Fibroblast of skin of back (primary cell): ENCODE measurements at places on chromosomes 16 and 17.
A peak's percentile ranks its signal among the peaks of the same experiment; 100 is the strongest.

DNA sequence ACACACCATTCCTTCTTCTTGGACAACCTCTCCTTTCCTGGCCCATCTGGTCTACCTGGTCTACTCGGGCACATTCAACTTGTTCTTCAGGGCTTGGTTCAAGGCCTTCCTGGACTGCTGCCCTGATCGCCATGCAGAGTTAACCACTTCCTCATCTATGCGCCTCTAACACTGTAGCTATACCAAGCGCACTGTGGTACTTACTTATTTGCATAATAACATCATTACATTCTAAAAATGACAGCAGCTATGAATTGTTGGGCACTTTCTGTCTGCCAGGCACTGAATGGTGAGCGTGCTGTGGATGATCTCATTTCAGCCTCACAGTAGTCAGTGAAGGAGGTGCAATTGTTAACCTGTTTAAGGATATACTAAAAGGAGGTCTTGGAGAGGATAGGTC, 66.9 kb upstream of the SDK2 start:
- no peak for DNase-seq

DNA sequence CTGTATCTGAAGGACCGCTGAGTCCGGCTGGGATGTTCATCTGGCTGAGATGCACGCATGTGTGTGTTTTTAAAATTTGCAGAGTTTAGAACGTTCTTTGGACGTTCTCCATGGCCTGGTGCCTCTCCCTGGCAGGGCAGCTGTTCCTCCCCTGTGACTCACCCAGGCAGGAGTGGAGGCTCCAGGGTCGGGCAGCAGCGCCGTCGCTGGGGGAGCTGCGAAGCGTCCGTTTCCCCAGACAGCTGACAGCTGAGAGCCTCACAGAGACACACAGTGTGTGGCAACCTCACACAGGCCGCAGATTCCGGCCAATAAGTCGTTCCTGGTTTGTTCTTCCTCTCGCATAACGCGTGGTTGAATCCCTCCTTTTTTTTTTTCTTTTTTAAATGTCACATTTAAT, 80.6 kb downstream of the OR1D5 start:
- peak; percentile 59 for DNase-seq

GRCh38 chr17:67689534-67690177, 28.1 kb upstream of the NOL11 start:
- DNase-seq, result peak; percentile 59

- no peak for DNase-seq
Observed at GRCh38 chr17:8949061-8949661, 16.3 kb downstream of the PIK3R5 start.

- no peak for DNase-seq
Observed at GRCh38 chr17:44910231-44911106, 4.8 kb downstream of the GFAP start.

- DNase-seq, result no peak
Observed at GRCh38 chr17:57326336-57326735, 70.0 kb downstream of the MSI2 start.

- peak; percentile 81 for DNase-seq
Observed at GRCh38 chr16:9055661-9056060, 35.8 kb upstream of the HAPSTR1 start.

- DNase-seq, result no peak
Observed at GRCh38 chr17:66981983-66982508, 17.5 kb downstream of the CACNG4 start.

GRCh38 chr16:57060323-57061083, 31.9 kb upstream of the CPNE2 start:
- peak; percentile 12 for DNase-seq

DNA sequence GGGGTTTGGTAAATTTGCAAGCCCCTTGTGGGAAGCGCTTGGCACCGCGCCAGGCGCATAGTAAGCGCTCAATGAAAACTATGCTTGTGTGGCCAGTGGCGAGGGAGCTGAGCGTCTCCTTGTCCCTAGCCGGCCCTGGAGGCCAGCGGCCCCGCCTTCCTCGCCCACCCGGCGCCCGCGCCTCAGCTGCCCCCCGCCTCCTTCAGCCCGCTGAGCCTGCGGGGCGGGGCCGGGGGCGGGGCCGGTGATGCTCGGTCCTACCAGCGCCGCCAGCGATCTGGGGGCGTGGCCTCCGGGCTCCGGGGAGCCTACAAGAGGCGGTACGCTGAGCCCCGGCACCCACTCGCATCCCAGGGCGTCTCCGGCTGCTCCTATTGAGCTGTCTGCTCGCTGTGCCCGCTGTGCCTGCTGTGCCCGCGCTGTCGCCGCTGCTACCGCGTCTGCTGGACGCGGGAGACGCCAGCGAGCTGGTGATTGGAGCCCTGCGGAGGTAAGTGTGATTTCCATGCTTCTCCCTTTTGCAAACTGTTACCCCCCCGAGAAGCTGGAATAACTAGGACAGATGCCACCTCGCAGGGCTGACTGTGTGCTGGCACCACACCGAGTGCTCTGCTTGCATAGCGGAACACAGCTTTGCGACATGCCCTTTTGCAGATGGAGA, at the start of gene CRISPLD2:
Gene CRISPLD2 (plus strand): TSS at position 342 of the 661 bp plus-strand sequence. CDS start 18,511 bp downstream, outside the sequence.
- DNase-seq, result peak; percentile 89

- DNase-seq, result no peak
Observed at GRCh38 chr16:65793781-65794180, 572.7 kb upstream of the CDH5 start.

DNA sequence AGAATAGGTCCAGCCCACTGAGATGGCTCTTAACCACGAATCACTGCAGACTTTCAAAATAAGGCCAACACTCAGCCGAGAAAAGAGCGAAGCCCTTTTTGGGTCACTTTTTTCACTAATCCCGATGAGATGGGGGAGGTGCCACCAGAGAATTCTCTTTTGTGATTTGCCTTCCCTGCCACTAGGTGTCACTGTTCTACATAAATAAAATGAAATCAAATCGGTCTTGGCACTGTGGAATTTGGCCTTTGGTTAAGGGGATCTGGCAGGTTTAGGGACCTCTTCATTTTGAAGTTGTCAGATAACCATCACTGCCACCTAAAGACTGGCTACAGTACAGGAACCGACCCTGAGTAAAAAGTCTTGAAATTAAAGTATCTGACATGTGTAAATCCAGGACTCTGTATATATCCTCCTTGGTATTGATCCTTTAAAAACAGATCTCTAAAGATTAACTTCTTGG, 147.0 kb downstream of the HS3ST4 start:
- peak; percentile 50 for DNase-seq

- DNase-seq, result peak; percentile 79
Observed at GRCh38 chr17:2064980-2065785, 10.3 kb downstream of the HIC1 start.

DNA sequence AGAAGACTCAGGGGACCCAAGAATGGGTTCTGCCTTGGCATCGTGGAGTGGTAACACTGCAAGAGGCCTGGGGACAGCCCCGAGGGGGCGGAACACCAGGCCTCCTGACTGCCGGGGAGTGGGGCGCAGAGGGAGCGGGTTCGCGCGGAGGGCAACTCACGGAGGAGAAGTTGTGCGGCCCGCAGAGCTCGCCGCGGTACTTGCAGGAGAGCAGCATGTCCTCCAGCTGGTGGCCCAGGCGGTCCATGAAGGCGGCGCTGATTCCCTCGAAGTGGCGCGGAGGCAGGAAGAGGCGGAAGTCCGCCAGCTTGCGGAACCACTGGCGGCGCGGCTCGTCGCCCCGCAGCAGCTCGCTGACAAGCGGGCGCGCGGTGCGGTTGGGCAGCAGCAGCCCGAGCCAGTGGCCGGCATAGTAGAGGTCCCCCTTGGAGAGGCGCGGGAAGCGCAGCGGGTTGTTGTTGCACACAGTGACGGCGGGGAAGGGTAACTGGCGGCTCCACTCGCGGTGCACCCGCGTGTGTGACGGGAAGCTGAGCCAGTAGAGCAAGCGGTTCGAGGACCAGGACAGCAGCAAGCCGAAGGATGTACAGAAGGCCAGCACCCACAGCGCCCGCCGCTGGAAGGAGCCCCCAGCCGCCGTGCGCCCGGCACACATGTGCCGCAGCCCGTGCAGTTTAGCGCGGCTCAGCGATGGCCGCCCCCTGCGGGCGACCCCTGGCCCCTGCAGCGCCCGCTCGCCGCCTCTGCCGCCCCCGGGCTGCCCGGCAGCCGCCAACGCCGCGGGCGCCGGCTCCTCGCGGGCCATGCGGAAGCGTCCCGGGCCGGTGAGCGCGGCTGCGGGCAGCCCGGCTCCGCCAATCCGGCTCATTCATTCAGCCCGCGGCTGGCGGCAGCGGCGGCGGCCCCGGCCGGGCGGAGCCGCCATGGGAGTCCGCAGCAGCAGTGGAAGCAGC, 1.6 kb downstream of the ASIC2 start:
- DNase-seq, result peak; percentile 15

DNA sequence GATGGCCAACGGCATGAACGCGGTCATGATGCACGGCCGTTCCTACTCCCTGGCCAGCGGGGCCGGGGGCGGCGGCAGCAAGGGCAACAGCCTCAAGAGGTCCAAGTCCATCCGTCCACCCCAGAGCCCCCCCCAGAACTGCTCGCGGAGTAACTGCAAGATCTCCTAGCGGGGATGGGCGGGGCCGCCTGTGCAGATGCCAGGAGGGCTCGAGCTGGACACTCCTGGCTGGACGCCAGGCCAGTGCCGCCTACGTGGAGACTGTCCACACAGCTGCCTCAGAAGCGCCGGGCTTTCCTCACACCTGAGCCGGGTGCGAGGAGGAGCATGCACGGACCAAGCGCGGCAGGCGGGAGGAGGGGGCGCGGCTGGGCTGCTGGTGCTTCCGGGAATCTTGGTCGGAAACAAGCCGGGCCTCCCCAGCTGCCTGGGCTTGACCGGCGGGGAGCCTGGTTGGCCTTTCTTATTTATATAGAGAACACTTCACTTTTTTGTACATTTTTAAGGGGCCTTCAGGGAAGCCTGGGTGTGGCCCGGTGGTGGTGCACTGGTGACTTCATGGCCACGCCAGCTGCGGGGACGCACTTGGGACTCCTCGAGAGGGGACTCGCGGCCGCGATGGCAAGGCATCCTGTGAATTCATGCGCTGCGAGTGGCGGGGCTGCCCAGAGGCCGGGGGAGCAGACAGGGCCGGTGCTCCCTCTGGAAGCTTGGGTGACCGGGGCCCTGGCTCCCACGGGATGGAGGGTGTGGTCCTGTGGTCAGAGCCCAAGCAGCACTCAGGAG, 3.1 kb upstream of the WFIKKN1 start:
- no peak for DNase-seq

- DNase-seq, result peak; percentile 98
Observed at GRCh38 chr17:42518046-42518754, 17.8 kb upstream of the NAGLU start.

- DNase-seq, result no peak
Observed at GRCh38 chr16:67882374-67883145, 2.1 kb upstream of the NRN1L start.

GRCh38 chr17:48834973-48835372, 4.1 kb downstream of the CALCOCO2 start:
- DNase-seq, result no peak

GRCh38 chr16:76207270-76207669, 69.9 kb upstream of the CNTNAP4 start:
- DNase-seq, result no peak

DNA sequence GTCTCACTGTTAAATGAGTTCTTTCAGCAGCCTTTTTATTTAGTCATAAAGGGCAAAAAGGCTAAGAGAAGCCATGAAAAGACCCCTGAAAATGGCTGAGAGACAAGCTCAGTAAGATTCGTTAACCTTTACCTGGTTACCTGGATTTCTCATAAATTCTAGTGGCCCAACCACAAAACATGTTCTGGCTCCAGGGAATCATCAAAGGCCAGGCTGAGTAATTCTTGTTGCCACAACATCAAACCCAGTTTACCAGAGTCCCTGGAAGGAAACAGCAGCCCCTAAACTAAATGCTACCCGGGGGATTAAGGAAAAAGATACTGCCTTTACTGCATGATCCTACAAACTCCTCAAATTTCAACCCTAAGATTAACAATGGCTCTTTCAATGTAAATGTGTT, 15.8 kb downstream of the CYTH1 start:
- no peak for DNase-seq

- peak; percentile 53 for DNase-seq
Observed at GRCh38 chr17:12631076-12631475, 34.6 kb upstream of the MYOCD start.

DNA sequence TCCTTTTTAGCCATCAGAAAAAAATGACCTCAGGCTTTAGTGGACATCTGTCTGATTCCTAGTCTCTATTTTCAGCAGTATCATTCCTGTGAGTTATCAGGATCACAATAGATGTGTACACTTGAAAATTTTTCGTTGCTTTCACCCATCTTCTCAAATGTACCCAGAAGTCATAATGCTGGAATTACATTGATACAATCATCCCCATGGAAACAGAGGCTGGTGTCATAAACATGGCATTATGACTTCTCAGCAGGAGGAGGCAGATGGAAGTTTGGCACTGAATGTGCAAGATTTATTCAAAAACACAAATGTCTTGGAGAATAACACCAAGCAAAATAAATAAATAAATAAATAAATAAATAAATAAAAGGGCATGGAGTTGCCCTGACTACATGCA, 292.5 kb downstream of the PHKB start:
- DNase-seq, result no peak

DNA sequence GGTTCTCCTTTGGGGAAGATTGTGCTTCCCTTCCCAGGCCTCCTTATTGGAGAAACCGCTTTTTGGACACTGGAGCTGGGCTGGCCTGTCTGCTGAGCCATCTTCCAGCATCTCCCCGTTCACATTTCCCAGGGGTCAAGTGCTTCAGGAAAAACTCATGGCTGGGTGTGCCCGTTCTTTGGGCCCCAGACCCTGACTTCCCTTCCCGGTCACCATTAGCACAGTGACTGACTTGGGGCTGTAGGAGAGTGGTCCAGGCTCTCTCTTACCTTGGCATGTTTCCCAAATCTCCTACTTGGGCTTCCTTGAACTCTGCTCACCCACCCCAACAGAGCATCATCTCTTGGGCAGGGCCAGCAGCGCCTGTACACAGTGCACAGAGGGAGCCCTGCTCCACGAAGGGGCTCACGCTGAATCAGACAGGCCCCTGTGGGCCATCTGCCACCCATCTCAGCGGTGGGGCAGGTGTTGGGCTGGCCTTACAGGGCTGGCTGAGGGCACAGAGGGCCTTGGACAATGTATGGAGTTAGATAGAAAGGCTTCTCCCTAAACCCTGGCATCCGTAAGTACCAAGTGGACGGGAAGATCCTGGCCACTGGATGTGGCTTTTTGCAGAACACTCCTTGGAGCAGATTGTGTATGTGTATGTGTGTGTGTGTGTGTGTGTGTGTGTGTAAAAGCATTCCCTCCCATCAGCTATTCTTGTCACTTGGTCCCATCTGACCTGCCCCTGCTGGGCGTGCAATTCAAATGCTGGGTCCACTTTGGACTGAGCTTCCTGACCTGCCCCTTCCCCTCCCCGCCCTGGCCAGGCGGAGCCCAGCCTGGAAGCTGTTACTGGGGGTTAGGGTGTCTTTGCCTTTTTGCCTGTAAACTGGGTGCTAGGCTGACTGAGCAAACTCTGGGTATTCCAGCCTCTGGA, 24.9 kb upstream of the CDC42EP4 start:
- DNase-seq, result no peak

- DNase-seq, result no peak
Observed at GRCh38 chr16:3388325-3388724, 12.5 kb downstream of the ZSCAN32 start.

GRCh38 chr17:78400581-78401240, 22.3 kb downstream of the PGS1 start:
- DNase-seq, result no peak
